Right renal cortex interstitium (tissue), 3 donors: ENCODE measurements at places on chromosomes 12 and 14. TPM values are rescaled to one million over a fixed set of nuclear protein-coding genes. Genes with fewer than 3 reads are reported as not detected.

DNA sequence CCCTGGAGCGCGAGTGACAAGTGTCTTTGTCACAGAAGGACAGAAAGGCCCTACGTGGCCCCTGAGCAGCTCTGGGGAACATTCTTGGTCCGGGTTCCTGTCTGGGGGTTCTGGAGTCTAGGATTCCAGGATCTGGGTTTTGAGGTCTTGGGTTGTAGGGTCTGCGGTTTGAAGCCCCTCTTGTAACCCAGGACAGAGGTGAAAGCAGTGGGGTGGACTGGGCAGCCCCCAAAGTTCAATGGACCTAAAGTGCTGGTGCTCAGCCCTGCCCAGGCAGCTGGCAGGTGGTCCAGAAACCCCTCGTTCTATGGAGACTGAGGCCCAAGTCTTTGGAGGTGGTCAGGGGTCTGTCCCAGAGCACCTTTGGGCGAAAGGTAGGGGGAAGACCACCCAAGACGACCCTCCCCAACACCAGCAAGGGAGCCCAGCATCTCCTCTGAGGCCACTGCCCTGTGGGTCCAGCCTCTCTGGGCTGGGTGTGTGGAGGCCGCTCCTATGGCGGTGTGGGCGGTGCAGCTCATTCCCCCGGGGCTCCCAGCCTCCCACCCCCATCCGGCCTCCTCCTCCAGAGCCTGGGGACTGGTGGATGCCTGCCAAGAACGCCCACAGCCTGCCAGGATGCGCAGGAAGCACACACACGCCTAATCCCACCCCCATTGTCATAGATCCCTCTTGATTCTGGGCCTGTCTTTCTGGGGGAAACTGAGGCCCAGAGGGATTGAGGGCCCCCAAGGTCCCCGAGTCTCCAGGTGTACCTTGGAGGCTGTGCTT is 30.2 kb upstream of the ANKRD9 start:
- DNase-seq: no peak

- DNase-seq: no peak
Measured at GRCh38 chr14:89186856-89187376, 230.1 kb downstream of the FOXN3 start.

- no peak for DNase-seq
Measured at GRCh38 chr14:20424851-20425250, 11.1 kb downstream of the KLHL33 start.

Gene KCNC2
- 0.55 TPM for polyA plus RNA-seq

GRCh38 chr12:113061061-113061694 is 4.6 kb downstream of the DTX1 start:
- no peak for DNase-seq

- no peak for DNase-seq
Measured at GRCh38 chr14:96911499-96912149, 114.4 kb downstream of the VRK1 start.

Gene CFL2
- 78.2 TPM for polyA plus RNA-seq

DNA sequence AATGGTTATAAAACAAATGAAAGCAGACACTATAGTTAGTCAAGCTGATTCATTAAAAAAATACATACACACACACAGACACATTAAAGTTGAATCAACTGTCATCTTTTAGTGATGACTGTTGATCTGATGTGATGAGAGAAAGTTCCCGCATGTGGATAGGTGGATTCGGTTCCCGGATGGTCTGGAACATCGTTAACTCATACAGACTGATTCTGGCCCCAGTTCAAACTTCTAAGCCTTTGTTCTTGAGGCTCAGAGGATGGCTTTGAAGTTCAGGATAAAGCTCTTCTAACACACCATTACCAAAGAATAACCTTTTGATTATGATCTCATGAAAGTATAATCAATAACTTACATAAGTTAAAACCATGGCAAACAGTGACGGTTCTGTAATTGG is 27.5 kb downstream of the WIF1 start:
- DNase-seq: no peak

Gene PLCZ1
- 0.40 TPM for polyA plus RNA-seq

Gene CABP1
- polyA plus RNA-seq: 6.4 TPM

DNA sequence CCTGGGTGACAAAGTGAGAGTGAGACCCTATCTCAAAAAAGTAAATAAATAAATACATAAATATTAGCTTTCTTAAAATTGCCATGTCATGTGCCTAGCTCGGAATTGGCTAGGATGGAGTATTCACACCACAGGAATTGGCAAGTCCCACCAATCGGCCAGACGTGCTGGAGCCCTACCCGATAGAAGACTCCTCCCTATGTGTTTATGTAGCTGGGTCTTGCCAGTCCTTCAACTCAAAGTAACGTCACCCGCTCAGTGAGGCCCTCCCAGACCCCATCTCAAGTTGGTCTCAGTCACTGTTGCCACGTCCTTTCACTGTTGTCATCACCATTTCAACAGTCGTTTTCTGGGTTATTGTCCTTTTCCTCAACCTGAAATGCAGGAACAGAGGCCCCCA is 20.2 kb downstream of the VRTN start:
- no peak for DNase-seq

DNA sequence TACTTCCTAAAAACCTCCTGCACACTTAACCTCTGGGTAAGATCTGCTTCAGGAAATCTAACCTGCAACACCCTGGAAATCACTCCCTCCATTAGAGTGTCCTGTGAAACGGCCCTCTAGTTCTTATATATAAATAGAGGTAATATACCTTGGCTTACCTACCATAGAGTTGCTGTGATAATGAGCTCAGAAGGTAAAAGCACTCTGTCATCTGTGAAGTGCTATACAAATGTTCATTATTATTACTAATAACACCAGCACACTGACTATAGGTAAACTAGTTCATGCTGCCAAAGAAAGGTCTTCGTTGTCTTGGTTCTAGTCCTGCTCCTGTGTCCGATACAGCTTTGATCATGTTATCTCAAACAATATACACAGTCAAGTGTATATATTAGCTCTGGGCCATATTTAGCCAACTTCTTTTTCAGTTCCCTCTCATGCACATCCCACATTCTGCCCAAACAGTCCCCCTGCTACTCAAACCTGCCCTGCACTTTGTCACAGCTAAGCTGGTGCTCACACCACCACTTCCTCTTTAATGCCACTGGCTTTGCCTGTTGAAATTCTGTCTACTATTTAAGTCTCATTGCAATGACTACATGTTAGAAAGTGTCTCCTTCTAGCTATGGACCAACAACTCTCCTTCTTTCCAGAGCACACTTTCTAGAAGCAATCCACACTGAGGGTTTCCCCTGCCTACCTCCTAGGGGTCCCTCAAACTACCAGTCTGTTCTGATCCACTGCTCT is 5.1 kb downstream of the E2F7 start:
- DNase-seq: no peak

DNA sequence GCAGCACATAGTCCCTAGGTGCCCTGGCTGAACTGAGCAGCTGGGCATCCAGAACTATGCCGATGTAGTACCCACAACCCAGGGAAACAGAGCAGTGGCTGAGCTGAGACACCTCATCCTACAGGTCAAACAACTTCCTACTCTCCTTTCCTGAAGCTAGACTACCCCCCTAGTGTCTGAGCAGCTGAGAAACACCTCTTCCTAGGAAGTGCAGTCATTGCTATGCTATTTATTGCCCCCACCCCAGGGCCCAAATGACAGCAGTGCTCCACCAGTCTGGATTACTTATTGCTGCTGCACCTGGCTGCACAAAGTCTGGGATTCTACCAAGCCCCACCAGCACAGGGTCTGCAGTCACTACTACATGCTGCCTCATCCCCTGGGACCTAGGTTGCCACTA is 16.7 kb upstream of the GARIN2 start:
- no peak for DNase-seq

Gene AMIGO2
- 48.1 TPM for polyA plus RNA-seq

GRCh38 chr12:56829908-56830307 is 66.8 kb downstream of the HSD17B6 start:
- no peak for DNase-seq

DNA sequence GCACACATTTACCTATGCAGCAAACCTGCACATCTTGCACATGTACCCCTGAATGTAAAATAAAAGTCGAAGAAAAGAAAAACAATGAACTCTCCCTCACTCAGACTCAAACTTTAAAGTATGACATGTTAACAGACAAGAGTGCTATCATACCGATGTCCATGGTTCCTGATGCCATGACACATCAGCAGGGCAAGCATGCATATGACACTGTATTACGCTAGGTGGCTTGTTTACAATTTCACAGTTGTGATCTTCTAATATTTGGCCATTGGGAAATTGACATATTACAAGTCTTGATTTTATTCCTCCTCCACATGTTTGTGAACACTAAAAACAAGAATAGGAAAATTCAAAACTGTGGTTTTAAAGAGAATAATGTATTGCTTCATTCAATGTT is 126.6 kb downstream of the ADAMTS20 start:
- no peak for DNase-seq

Gene TTC9
- polyA plus RNA-seq: 4.2 TPM
